GM12878 (cell line): ENCODE measurements at places on chromosomes 2 and 18. TPM values are rescaled to one million over a fixed set of nuclear protein-coding genes. Genes with fewer than 3 reads are reported as not detected.

GRCh38 chr18:49339146-49339545 lies 121.3 kb downstream of the DYM start:
- no peak for DNase-seq

GRCh38 chr2:47307066-47307465 lies 95.9 kb upstream of the MSH2 start:
- no peak for DNase-seq

GRCh38 chr18:35502052-35502451 lies 4.3 kb upstream of the INO80C start:
- DNase-seq, result no peak

DNA sequence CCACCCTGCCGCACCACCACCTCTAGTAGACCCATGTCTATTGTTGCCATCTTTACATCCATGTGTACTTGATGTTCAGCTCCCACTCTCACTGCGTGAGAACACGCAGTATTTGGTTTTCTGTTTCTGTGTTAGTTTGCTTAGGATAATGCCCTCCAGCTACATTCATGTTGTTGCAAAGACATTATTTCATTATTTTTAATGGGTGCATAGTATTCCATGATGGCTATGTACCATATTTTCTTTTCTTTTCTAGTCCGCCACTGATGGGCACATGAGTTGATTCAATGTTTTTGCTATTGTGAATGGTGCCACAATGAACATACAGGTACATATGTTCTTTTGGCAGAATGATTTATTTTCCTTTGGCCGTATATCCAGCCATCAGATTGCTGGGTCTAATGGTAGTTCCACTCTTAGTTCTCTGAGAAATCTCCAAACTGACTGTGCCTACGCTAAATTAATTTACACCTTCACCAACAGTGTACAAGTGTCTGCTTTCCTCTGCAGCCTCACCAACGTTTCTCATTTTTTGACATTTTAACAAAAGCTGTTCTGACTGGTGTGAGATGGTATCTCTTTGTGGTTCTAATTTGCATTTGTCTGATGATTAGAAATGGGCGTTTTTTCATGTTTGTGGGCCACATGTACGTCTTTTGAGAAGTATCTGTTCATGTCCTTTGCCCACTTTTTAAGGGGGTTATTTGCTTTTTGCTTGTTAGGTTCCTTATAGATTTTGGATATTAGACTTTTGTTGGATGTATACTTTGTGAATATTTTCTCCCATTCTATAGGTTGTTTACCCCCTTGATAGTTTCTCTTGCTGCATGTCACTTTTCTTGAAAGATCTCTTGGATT lies 10.5 kb upstream of the ZNF513 start:
- no peak for DNase-seq

- no peak for DNase-seq
Observed at GRCh38 chr18:61448316-61448715, 115.1 kb downstream of the CDH20 start.

DNA sequence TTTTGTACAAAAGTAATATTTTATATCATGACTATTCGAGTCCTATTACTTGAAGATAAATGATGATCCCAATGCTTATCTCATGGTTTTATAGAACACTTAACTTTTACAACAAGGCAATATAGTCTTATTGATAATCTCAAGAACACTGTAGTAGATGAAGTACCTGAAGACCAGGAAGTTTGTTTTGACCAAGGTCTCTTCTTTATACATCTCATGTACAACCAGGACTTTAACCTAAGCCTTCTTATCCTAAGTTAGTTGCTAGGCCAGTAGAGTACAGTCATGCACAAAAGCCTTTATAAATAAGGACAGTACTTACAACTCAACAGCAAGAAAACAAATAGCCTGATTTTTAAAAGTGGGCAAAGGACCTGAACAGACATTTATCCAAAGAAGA lies 147.7 kb upstream of the NOSTRIN start:
- no peak for DNase-seq

DNA sequence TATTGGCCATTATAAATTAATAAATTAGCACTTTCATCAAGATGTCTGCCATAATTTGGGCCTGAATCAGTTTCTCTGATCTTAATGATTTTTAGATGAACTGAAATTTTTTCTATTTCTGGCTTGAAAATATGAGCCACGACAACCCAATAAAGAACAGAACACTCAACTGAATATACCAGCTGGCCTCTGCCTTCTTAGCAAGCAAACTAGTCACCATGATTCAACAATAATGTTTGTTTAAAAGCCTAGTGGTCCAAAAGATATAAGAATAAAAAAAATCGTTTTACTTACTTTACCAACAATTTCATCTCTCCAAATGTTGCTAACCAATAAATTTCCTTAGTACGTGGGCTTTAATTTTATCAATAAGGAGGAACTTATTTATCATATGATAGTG lies 66.7 kb upstream of the TTN start:
- DNase-seq, result no peak

DNA sequence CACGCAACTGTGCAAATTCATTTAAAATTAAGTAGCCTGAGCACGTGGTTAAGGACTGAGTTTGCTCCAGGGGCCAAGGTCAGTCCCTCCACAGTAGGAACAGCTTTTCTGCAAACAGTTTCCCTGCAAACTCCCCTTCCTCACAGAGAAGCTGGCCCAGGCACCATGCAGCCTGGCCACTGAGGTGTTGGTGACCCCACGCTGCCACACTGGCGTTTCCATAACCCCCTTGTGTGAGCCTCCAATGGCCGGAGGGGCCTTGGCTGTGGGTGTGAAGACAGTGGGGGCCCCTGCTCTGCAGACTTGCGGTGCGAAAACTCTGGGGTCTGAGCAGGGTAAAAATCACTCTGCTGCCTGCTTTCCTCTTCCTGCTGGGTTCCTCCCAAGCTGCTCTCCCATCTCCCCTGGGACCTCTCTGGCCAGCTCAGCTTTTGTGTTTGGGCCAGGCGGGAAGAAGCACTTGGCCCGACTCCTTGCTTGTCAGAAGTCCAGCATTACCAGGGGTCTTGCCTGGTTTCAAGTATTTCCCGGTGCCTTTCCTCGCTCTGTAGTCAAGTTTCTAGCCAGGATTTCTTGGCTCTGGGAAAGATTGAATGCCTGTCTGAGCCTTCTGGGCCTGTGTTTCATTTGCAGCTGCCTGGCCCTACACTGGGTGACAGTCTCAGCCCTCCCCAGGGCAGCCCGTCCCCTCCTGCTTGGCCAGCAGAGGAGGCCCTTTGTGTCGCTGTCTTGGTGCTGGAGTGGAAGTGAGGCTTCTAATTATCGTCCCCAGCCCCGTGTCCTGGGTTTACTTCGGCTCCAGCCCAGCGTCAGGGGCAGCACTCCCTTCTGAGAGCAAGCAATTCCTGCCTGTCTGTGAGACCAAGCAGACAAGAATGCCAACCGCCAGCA lies 131.4 kb upstream of the SLC1A4 start:
- no peak for DNase-seq

Gene CYP27C1
- total RNA-seq, result not detected in 2 replicates

- DNase-seq, result no peak
Observed at GRCh38 chr18:79935925-79936324, 15.5 kb downstream of the SLC66A2 start.

- DNase-seq, result no peak
Observed at GRCh38 chr2:133235968-133236367, 332.3 kb downstream of the NCKAP5 start.

- no peak for DNase-seq
Observed at GRCh38 chr2:233803994-233804393, 25.9 kb downstream of the MROH2A start.

Gene CNDP1
- total RNA-seq, result not detected in 2 replicates

DNA sequence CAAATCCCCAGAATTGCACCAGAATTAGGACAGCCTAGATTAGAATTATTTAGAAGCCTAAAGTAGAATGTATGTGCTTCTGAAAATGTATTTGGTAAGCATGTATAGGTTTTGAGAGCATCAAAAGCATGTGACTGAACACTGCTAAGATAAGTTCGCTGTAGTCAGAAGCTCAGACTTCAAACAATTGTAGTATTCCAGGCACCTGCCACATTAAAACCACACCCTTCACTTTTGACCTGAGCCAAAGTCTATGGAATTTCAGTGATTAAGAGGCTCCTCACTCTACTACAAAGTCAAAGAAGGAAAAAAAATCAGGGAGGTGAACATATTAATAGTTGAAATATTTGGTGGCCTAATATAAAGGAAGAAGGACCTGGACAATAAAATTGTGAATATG lies 8.2 kb downstream of the KCNJ3 start:
- DNase-seq, result no peak

GRCh38 chr18:5628512-5629255 lies 84.9 kb upstream of the EPB41L3 start:
- no peak for DNase-seq

DNA sequence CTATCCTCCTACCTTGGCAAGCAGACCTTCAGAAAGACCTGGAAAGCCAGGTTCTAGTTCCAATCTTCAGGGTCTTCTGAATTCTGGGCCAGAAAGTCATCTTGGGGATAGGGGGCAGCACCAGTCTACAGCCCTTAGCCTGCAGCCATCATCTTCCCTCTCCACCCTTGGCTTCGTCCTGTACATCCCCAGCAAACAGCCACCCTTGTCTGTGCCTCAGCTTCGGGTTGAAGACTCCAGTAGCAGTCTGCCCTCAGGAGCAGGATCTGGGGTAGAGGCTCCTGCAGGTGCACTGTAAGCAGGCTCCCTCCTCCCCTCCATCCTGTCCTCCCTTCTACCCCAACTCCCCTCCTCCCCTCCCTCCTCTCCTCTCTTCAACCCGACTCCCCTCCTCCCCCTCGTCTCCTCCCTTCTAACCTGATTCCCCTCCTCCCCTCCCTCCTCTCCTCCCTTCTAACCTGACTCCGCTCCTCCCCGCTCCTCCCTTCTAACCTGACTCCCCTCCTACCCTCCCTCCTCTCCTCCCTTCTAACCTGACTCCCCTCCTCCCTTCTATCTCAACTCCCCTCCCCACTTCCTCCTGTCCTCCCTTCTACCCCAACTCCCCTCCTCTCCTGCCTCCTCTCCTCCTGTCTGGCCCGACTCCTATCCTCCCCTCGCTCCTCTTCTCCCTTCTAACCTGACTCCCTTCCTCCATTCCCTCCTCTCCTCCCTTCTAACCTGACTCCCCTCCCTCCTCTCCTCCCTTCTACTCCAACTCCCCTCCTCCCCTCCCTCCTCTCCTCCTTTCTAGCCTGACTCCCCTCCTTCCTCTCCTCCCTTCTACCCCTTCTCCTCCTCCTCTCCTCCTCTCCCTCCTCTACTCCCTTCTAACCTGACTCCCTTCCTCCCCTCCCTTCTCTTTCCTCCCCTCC lies 90.1 kb upstream of the SMAD2 start:
- no peak for DNase-seq

DNA sequence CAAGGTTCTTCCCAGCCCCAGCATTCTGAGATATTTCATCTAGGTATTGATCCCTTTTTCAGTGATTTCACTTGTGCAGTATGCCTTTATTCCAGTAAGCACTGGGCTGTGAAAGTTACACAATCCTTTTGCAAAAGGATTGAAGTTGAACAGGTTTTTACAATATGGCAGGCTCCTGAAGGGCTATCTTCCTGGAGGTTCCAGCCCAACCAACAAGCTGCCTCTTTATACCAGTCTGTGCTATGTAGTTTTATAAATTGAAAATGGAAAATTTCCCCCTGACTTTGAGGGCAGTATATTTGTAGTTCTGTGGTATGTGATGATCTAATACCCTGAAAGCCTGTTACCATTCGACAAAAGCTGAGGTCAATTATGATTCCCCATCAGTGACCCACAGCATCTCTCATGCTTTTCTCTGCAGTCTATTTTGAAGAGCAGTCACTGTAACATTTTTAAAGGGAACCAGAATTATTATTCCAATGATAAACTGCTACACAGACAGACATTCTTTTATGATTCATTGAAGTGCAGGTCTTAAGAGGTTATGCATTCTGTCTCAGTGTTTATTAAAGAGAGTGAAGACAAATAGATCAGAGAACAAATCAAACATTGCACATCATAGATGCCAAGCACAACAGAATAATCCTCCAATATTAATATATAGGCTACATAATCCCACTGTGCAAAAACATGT lies 35.2 kb upstream of the STPG4 start:
- no peak for DNase-seq

DNA sequence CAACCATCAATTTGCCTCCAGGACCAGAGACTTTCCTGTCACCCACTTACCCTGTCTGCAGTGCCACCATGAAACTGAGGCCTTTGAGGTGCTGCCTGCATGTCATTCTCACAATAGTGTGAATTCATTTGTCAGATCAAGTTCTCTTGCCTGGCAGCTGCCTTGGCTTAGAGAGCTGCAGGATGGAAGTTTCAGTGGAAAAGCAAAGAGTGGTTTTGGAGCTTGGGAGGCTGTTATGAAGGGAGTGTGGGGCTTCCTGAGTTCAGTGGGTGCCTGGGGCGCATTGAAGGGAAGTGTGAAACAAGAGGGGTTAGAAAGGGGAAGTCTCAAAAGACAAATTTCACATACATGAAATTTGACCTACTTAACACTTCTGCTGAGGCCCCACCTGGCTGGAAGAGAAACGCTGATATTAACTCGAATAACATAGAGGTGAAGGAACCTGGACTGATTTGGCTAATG lies 7.9 kb upstream of the LBH start:
- DNase-seq, result peak; percentile 55

Gene IL1RN
- total RNA-seq, result not detected in 2 replicates

Gene EFEMP1
- 0.24 and 0.33 TPM in 2 replicates for total RNA-seq

Gene OTOF
- total RNA-seq, result 0.29 TPM in 1 of 2 replicates, not detected in the other

DNA sequence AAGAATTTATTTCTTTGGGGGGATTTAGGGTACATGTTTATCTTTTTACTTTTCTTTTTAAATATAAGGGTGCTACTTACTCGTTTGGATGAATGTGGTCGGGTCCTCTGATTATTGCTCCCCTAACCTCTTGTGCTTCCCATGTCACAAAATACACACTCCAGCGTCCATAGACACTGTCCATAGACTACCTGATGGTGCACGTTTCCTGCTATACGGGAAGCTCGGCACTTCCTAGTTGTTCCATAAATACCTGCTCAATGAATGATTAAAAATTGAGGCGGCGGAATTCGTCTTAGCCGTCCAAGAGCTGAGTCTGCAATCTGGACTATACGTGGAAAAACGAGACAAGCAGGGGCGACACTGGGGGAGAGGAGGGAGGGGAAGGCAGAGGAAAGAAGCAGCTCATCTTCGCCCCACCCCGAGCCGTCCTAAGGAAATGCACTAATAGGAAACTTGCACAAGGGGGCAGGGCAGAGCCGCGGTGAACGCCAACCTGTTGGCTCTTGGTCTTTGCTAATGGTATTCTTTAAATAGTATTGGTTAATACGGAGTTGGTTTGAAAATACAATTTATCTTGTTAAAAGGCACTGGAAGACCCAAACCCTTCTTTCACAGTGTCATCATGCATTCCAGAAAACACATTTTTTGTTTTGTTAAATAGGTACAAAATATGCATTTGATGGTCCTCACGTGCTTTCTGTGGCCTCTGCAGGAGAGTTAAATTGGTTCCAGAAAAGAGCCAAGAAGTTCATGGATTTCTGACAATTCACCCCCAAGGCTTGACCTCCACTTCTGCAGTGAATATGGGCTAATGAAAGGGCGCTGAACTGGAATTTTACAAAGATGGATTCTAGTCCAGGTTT lies 73.0 kb upstream of the KCTD1 start:
- DNase-seq, result no peak

DNA sequence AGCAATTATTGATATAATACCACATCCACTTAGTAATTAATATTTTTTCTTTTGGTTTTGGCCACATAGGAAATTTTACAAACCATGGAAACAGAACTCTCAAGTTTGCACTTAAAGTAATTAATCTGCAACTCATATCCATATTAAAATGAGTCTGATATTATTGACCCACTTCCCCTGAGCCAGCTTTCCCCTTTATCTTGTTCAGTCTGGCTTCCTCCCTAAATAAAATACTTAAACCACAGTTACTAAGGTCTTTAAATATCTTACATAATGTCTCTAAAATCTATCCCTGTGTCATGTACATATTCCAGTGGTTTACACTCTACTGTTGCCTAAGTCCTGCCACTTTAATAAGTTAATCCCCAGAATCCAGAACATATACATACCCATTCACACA lies 564.9 kb upstream of the FSHR start:
- no peak for DNase-seq

- DNase-seq, result no peak
Observed at GRCh38 chr2:190404487-190404886, 3.7 kb upstream of the MFSD6 start.
